ENCODE measurements at places on chromosomes 7 and 10.

DNA sequence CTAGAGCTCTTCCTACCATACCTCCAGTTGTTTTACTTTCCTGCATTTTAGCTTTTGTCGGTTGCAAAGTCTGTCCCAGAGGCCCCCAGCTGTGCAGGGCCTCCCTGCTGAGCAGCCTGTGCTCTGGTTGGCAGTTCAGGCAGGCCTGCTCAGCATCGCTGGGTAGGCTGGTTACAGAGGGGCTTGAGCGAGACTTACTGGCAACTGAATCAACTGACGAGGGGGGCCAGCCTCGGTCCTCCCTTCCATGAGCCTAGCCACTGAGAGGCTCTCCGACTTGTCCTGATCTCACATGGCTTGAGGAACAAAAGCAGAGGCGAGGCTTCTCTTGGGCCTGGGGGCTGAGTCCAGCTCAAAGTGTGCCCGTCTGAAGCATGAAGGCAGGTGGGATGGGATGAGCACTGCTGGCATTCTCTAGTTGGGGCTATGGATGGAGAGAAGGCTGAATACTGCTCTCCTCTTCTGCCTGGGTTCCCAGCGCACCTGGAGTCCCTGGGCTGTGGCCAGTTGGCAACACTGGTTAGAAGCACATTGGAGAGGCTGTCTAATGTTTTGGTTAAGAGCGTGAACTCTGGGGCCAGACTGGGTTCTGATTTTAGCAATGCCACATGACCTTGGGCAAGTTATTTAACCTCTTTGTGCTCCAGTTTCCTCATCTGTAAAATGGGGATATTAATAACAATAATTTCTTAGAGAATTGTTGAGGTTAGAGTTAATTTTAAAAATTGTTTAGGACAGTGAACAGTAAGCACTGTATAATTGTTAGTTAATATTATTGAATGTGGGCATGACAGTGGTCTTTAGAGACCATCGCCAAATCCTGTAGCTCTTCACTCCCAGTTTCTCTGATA is 6.9 kb upstream of the SFRP5 start:
- no peak for DNase-seq

DNA sequence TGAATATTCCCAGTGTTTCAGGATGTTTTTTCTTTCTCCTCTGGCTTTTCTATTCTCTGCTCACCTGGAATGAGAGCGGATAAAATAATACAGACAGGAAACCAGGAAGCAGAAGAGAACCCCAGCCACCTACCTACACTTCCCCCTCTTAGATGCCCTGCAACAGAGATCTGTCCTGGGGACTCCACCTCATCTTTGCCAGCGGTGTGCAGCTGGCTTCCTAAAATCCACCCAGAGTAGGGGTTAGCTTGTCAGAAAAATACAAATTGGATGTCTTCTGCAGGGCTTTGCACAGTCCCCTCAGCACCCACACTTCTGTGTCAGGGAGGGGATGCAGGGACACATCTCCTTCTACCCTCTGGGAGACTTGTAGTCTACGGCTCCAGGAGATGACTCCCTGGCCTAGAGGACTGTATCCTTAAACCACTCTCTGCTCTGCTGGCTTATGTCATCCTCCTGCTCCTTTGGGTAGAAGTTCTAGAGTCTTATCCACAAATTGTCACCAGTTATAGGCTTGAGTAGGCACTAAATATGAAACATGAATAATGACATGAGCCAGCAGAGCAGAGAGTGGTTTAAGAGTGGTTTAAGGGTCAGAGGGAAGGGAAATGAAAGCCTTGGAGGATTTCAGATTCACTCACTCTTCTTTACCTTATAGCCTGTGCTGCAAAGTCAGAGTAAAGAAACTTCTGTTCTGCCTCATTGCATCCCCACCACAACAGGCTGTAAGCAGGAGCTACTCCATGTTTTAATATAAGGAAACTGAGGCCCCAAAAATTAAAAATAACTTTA is 749.4 kb downstream of the AUTS2 start:
- no peak for DNase-seq

DNA sequence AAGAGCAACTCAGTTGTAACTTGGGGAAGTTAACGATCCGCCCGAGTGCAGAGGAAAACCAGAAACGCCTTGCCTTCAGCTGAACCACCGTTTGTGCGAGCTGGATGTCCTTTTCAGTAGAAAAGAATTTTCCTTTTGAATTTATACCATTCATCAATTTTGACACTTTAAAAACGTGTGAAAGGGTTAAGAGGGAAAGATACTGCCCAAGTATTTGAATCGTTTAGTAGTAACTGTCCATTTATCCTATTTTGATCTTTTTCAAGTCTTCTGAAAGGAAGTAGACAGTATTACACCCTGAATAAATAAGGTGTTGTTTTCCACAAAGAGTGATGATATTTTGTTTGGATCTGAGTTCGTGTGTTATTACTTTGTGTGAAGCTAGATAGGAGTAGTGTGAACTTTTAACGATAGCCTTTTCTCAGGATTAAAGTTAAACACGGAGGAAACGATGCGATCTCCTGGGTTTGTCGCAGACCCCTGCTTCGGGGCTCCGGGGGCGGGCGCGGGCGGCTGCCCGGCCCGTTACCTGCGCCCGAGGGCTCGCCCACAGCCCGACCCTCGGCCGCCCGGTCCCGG is 830 bp upstream of the BMI1 start:
- DNase-seq = no peak

DNA sequence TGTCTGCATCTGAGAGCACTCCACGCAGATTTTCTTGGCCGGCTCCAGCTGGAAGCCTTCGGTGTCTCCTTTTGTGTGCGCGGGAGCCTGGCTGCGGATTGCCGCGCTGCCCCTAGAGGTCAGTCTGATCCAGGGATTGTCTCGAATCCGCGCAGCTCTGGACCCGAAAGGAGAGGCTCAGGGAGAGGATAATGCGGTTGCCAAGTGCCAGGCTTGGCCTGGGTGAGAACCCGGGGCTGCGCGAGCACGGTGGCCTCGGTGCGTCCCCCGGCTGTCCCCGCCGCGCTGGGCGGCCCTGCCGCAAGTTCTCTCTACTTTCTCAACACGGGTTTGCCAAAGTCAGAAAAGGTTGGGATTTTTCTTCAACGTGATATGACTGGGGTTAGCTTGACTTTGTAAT is 140.9 kb downstream of the ADCYAP1R1 start:
- DNase-seq = no peak

GRCh38 chr10:43218206-43218950 is 48.5 kb downstream of the RASGEF1A start:
- DNase-seq = no peak

- no peak for DNase-seq
Observed at GRCh38 chr10:94103192-94103591, 109.5 kb downstream of the PLCE1 start.

- no peak for DNase-seq
Observed at GRCh38 chr7:105153531-105153930, 139.5 kb downstream of the KMT2E start.

GRCh38 chr10:118358327-118358726 is 16.2 kb upstream of the FAM204A start:
- no peak for DNase-seq

DNA sequence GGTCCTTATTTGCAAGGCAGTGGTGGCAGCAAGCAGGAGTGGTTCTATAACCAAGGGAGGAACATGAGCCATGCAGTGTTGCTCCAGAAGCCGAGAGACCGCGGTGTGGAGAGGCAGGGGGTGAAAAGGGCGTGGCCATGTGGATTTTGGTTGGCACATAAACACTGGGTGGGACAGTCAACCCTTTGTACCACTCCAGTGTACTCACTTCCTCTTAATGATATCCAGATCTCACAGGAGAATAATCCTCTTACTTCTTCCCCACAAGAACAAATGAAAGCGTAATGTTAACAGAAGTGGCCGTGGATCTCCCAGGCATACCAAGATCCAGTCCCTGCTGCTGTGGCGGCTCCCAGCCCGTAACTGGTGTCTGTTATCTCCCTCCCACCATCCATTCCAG is 42.4 kb downstream of the XRCC2 start:
- no peak for DNase-seq

DNA sequence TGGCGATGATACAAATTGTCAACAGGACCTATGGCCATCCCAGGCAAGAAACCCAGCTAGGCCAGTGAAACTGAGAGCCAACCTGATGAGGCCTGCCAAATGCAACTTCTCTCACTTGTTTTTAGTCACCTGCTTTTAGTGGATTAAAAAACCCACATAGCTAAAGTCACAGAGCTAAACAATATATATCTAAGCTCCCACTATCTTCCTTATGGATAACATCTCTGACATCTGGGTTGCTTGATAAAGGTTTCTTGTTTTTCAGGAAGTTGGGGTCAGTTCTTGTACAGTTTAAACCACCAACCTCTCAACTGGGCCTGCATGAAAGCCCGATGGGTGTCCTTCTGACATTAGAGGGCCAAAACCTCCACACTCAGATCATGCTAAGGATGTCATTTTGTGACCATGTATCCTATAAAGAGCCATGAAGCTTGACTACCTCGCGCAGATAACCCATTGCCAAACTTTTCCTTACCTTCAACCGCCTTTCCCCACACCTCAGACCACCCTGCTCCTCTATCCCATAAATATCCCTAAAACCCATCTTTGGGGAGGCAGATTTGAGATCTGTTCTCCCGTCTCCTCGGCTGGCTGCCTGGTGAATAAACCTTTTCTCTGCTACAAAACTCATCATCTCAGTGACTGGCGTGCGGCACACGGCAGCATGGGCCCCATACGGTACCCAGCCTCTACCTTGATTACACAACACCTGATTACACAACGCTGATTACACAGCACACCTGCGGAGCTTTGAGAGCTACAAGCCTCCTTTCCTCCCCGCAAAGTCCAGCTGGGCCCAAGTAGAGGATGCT is 797 bp upstream of the STMP1 start:
- no peak for DNase-seq

DNA sequence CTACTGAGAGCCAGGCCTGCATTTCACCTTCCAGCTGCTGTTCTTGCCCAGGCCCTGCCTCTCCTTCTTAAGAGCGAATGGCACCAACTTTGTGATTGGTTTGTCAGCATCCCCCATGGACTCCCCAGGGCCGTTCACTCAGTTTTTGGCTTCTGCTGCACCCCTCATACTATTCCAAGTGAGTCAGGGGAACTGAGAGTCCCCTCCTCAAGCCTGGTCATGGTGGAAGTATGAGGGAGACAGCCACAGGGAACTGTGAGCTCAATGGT is 62.4 kb upstream of the ANTXRL start:
- no peak for DNase-seq

DNA sequence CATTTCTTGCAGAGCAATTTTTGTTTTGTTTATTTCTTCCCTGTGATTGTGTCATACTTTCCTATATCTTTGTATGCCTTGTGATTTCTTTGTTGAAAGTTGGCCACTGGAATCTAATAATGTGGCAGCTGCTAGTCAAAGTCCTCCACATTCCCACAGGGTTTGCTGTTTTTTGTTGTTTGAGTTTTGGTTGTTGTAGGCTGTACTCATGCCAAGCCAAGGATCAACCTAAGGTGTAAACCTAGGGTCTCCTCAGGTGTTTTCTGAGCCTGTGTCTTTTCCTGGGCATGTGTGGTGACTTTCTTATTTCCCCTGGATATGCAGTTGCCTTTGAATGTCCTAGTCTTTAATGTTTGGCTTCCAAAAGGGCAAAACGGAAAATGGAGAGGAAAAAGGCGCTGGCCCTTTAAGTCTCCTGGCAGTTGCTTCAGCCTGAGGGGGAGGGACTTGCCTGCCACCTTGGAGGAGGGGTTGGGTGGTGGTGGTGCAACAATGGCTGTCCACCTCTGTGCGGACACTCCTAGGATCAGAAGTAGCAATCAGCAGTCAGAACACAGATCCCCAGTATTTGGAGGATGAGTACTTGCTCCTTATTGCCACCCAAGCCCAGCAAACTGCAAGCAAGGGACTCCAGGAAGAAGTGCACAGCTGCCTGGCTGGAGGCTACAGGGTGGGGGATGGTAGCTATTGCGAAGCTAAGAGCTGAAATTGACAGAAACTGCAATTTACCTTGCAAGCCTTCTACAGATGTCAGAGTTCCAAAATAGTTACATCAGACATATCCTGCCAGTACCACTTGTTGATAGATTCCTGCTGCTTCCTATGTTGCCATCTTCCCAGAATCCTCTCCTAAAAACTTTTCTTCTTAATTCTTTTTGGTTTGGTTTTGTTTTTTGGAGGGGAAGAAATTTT is 5.6 kb upstream of the ZNF518A start:
- DNase-seq = no peak

DNA sequence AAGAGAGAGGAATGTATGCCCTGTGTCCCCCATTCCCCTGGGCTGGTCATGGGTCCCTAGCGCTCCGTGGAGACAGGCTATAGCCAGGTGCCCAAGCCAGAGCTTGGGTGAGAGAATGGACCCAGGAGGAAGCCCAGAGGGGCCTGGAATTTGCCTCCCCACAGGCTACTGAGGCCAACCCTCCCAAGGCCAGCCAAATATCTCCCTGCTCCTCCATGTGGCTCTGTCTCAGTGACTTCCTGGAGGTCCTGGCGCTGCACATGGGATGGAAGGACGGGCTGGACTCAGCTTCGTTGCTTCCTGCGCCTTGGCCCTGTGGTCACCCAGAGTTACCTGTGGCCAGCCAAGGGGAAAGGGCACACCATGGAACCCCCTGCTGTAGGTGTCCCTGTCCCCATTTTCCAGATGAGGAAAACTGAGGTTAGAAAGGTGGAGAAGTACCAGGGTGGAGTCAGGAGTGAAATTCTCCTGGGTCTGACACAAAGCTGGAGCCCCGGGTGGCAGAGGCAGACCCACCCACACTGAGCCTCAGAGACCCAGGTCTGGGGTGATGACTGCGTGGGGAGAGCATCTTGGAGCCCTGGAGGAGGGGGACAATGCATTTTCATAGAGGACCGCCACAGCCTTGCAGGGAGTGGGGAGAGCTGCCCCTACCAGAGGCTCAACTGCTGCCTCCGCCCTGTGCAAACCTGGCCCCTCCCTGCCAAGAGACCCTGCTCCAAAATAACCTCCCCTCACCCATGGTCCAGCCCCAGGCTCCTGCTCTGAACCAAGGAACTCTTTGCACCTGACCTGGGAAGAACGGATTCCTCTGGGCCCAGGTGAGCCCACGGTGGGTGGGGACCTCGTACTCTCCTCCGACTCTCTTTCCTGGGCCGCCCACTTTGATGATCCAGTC is 42.6 kb downstream of the TMEM270 start:
- DNase-seq = no peak

DNA sequence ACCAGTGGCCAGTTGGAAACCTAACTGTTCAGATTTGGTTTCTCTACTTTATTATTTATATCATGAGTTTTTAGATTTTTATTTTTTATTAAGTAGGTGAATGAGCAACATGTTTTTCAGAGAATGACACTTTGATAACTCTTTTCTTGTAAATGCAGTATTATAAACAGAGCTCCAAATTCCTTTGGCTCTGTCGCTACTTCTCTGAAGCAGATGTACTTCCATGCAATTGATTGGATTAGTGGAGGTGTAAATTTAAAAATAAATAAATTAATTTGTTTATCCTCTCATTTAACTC is 34.3 kb upstream of the ICA1 start:
- DNase-seq = no peak
